ENCODE measurements at places on chromosomes 12 and 14.

- H3K4me3 ChIP-seq, result no peak overlapping the region
- H3K4me1 ChIP-seq, result no peaks in the 10 kb centered on the region
- DNase-seq, result no peak
Measured at GRCh38 chr12:96510306-96510764, 21.0 kb downstream of the CFAP54 start.

DNA sequence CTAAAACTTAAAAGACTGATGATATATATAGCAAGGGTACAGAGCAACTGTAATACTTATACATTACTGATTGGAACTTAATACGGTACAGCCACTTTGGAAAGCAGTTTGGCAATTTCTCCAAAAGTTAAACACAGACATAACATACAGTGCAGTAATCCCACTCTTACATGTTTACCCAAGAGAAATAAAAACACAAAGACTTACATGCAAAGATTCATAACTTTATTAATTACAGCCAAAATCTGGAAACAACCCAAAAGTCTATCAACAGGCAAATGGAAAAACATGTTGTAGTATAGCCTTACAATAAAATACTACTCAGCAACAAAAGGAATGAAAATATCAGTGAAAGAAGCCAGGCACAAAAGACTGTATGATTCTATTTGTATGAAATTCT is 84.6 kb downstream of the GARIN6 start:
- DNase-seq, result no peak
- H3K36me3 ChIP-seq, result no peaks in the 10 kb centered on the region
- no peaks in the 10 kb centered on the region for H3K4me1 ChIP-seq
- no peak overlapping the region for H3K27ac ChIP-seq
- no peaks in the 10 kb centered on the region for H3K27me3 ChIP-seq

DNA sequence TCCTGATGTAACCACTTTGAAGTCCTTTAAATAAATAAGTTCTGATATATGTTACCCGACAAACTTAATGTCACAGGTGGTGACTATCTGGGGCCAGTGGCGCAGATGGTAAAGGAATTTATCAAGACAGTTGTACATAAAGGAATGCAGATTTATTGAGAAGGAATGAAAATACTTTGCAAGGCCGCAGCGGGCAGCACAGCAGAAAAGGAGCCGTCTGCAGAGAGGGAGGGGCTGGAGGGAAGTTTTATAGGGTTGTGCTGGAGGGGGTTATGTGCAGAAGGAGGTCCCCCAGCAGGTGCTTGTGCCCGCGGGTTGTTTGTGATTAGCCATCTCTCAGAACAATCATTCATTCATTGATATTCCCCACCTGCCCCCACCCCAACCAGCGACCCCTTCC is 17.4 kb downstream of the GPRC5D start:
- H3K4me1 ChIP-seq, result no peaks in the 10 kb centered on the region
- H3K27ac ChIP-seq, result no peak overlapping the region
- no peaks in the 10 kb centered on the region for H3K36me3 ChIP-seq
- no peak overlapping the region for H3K4me3 ChIP-seq

GRCh38 chr14:85296456-85297210 is 233.3 kb upstream of the FLRT2 start:
- H3K27me3 ChIP-seq, result no peaks in the 10 kb centered on the region
- no peak overlapping the region for H3K27ac ChIP-seq
- DNase-seq, result no peak
- no peak overlapping the region for H3K4me3 ChIP-seq
- H3K36me3 ChIP-seq, result no peaks in the 10 kb centered on the region

GRCh38 chr12:96046543-96047228 is 11.3 kb upstream of the LTA4H start:
- H3K4me3 ChIP-seq, result no peak overlapping the region
- H3K36me3 ChIP-seq, result no peaks in the 10 kb centered on the region
- no peaks in the 10 kb centered on the region for H3K27me3 ChIP-seq
- peaks cover 48% of the 10 kb centered on the region for H3K4me1 ChIP-seq
- peak overlapping the region; percentile 36 for H3K27ac ChIP-seq

GRCh38 chr12:114917307-114917706 is 233.3 kb upstream of the TBX3 start:
- no peak for DNase-seq
- H3K4me3 ChIP-seq, result no peak overlapping the region
- H3K4me1 ChIP-seq, result no peaks in the 10 kb centered on the region

DNA sequence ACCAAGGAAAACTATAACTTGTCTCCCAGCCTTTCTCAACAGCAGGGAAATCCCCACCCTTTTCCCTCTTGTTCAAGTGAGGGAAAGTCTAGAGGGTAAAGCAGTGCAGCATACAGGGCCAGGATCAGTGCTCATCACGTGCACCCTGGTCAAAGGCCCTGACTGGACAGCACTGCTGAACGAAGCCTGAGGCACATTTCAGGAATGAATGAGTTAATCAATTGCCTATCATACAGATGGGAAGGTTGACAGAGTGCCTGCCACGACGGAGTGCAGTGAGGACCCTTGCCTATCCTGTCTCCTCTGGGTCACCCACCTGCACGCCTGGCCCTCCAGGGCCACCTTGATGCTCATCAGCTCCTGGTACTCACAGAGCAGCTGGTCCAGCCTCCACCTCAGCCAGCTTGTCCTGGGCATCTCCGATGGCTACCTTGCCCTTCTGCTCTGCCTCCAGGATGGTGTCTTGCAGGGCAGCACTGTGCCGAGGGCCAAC is 11.7 kb upstream of the KRT73 start:
- DNase-seq, result no peak
- H3K27ac ChIP-seq, result no peak overlapping the region
- peak overlapping the region; percentile 39 for H3K4me3 ChIP-seq
- no peaks in the 10 kb centered on the region for H3K36me3 ChIP-seq
- peaks cover 64% of the 10 kb centered on the region for H3K4me1 ChIP-seq

- H3K27me3 ChIP-seq, result no peaks in the 10 kb centered on the region
- DNase-seq, result no peak
- no peaks in the 10 kb centered on the region for H3K4me1 ChIP-seq
- no peak overlapping the region for H3K4me3 ChIP-seq
- H3K36me3 ChIP-seq, result no peaks in the 10 kb centered on the region
Measured at GRCh38 chr12:60281522-60281921, 685.7 kb downstream of the SLC16A7 start.

DNA sequence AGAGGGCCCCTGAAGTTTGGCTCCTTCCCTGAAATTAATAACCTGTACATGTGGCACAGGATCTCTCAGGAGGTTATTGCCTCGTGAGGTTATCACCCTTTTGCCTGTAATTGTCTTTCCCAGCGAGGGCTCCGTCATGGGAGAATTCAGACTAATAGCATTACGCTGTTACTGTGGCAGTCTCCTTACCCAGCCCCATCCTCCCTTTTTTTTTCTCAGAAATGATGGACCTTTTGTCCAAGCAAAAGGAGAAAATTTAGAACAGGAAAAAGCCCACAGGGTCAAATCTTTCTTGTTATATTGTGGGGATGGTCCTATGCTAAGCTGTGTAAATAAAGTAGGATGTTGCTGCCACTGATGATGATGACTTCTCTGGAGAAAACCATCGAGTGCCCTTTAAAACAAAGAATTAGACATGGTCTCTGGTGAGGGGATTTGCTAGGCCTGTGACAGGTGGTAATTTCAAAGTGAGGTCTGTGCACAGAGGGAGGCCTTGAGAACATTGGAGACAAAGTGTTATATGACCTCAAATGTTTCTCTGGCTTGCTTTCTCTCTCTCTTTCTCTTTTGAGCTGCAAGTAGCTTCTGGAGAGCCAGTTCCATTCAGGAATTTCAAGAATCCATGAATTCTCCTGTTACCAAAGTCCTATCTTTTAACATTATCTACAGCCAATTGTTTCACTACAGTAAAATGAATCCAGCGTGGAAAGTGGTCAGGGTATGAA is 357.2 kb downstream of the BMP4 start:
- H3K36me3 ChIP-seq, result no peaks in the 10 kb centered on the region
- DNase-seq, result no peak
- no peak overlapping the region for H3K4me3 ChIP-seq

DNA sequence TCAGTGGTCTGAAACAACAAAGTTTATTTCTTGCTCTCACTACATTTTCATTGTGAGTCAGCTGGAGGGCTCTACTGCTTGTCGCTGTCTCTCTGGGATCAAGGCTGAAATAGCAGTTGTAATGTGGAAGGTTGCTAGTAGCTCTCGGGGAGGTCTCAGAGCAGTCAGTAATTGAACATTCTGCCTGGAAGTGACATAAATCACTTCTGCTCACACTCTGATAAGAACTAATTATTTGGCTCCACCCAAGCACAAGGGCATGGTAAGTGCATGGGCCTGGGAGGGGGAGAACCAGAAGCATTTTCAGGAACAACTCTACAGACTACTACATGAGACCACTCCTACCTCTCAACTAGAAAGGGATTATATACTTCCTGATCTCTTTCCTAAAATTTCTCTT is 128.2 kb downstream of the TMEM117 start:
- H3K36me3 ChIP-seq, result no peaks in the 10 kb centered on the region
- no peaks in the 10 kb centered on the region for H3K4me1 ChIP-seq
- H3K27ac ChIP-seq, result no peak overlapping the region
- H3K27me3 ChIP-seq, result no peaks in the 10 kb centered on the region
- no peak overlapping the region for H3K4me3 ChIP-seq

- H3K4me3 ChIP-seq, result no peak overlapping the region
- H3K36me3 ChIP-seq, result peaks cover 55% of the 10 kb centered on the region
- DNase-seq, result no peak
- H3K27me3 ChIP-seq, result no peaks in the 10 kb centered on the region
Measured at GRCh38 chr12:62296001-62296400, 35.8 kb downstream of the USP15 start.
